MCF 10A (cell line): ENCODE measurements at places on chromosomes 5 and 9.

GRCh38 chr5:104952876-104953275 lies 1390.3 kb upstream of the NUDT12 start:
- no peak overlapping the region for H3K4me3 ChIP-seq
- no peaks in the 10 kb centered on the region for H3K27me3 ChIP-seq
- H3K27ac ChIP-seq: no peak overlapping the region
- no peaks in the 10 kb centered on the region for H3K4me1 ChIP-seq

GRCh38 chr9:33151601-33152000 lies 15.5 kb downstream of the B4GALT1 start:
- DNase-seq: no peak
- H3K27ac ChIP-seq: peak overlapping the region; percentile 76
- no peak overlapping the region for H3K4me3 ChIP-seq
- H3K36me3 ChIP-seq: peaks cover 34% of the 10 kb centered on the region

DNA sequence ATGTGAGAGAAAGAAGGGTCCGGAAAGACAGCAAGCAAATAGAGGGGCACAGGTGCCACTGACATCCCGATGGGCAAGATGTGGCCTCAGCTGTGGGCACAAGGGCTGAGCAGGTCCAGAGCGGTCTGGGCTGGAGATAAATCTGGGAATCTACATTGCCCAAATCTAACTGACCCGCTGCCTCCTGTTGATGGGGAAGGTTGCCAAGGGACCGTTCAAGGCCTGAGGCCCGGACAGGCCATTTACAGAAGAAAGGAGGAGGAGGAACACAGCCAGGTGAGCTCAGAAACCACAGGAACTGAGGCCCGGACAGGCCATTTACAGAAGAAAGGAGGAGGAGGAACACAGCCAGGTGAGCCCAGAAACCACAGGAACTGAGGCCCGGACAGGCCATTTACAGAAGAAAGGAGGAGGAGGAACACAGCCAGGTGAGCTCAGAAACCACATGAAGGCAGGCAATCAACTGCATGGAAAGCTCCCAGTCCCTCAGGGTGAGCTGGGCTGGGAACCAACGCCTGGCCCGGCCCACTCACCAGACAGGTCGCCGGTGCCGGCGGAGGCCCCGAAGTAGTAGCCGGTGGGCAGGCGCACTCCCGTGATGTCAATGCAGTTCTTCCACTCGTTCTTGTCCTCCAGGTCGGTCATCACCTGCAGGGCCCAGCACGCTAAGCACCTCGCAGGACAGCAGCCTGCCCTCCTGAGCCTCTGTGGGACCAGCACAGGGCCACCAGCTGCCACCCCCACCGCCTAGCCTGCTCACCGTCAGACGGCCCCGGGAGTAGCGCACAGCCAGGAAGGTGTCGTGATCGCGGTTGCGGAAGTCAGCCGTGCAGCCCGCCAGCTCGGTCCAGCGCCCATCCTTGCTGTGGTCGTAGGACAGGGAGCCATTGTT lies 14.6 kb downstream of the LMAN2 start:
- no peaks in the 10 kb centered on the region for H3K27me3 ChIP-seq
- H3K27ac ChIP-seq: peak overlapping the region; percentile 2
- H3K4me1 ChIP-seq: peaks cover 8% of the 10 kb centered on the region
- DNase-seq: no peak
- peaks cover 73% of the 10 kb centered on the region for H3K36me3 ChIP-seq

DNA sequence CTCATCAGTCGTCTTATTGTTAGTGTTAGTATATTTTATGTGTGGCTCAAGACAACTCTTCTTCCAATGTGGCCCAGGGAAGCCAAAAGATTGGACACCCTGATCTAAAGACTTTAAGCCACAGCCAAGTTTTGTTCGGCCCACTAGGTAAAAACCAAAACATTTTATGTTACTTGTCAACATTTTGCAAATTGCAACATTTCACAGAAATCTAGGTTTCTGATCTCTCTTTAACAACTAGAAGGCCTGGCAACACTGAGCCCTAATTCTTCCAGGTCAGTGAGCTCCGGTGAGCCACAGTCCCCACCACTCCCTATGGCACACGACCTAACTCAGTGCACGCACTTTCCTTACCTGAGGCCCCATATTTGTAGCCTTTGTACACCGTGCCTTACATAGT lies 24.0 kb downstream of the MYO10 start:
- no peak for DNase-seq
- peaks cover 4% of the 10 kb centered on the region for H3K36me3 ChIP-seq
- H3K4me3 ChIP-seq: no peak overlapping the region
- peak overlapping the region; percentile 90 for H3K27ac ChIP-seq
- no peaks in the 10 kb centered on the region for H3K27me3 ChIP-seq

DNA sequence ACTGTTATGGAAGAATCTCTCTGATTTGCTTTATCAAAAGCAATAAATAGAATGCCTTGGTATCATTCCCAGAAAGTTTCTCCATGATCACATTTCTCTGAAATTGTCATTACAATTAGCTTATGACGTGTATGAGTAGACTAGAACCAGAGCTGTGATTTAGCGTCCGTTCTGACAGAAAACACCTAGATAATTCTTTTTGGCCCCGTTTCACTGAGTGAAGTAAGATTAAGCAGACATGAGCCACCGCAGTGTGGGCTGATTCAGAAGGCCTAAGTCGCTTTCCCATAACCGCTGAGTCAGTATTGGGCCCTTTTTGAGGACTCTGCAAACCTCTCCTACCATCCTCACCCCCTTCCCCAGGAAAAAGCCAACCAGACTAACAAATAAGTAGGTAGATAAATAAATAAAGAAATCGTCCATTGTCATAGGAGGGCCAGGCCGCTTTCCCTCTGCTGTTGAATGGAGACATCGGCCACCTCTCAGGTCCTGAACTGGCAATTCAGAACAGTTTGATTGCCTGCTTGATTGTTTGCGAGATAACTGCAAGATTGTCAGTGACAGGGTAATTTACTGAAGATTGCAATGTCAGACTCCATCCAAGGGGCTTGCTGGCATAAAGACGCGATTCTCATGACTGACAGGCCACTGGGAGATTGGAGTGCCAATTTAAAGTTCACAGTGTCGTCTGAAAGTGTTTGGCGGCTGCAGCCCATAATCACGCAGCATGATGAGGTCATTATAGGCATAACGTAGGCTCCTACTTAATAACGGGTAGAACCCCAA lies 105.0 kb upstream of the WWC1 start:
- no peak overlapping the region for H3K27ac ChIP-seq
- H3K4me1 ChIP-seq: peaks cover 6% of the 10 kb centered on the region
- H3K27me3 ChIP-seq: no peaks in the 10 kb centered on the region
- no peak for DNase-seq

DNA sequence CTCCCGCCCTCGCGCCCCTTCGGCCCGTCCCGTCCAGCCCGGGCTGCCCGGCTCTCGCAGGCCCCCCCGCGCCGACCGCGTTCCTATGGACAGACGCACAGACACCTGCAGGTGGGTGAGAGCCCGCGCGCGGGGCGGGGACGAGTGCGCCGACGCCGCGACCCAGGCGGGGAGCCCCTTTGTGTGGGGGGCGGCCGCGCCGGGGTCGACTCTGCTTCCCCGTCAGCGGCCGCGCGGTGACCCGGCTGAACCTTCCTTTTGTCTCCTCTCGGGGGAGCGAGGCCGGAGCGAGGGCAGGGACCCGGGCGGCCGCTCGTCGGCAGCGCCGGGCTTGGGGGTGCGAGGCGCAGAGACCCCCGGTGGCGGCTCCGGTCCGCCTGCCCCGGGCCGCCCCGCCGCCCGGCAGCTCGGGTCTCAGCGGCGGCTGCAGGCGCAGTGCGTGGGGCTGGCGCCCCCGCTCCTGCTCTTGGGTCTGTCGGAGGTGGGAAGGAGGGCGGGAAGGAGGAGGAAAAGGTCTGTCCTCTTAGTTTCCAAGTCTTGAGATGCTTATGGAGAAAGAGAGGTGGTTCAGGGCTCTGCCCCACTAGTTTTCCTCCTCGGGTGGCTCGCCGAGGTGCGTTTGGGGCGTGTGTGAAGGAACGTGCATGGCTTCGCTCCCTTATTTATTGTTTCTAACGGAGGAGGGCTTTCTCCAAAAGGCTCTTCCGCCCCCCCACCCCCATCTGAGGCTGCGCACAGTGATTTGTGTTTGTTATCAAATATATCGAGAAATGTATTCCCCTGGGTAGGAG lies 576 bp downstream of the KIAA1958 start:
- H3K36me3 ChIP-seq: no peaks in the 10 kb centered on the region
- peak; percentile 46 for DNase-seq
- H3K4me3 ChIP-seq: peak overlapping the region; percentile 96
- H3K27me3 ChIP-seq: no peaks in the 10 kb centered on the region

DNA sequence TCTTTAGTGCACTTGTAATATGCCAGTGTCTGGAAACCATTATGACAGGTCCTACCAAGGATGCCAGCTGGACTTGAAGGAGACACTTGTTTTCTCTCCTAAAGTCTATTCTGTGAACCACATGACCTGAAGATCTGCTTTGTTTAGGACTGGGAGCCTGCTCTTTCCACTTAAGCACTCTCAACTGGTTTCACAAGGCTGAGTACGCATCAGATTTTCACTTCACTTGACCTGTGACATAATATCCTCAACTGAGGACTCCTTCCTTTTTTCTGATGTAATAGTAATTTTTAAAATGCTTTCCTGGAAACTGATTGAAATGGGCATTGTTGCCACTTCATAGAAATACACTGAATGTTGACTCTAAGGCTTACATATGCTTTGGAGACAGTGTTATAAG lies 52.2 kb downstream of the PDE8B start:
- H3K27me3 ChIP-seq: peaks cover 11% of the 10 kb centered on the region
- no peak for DNase-seq
- H3K36me3 ChIP-seq: no peaks in the 10 kb centered on the region

DNA sequence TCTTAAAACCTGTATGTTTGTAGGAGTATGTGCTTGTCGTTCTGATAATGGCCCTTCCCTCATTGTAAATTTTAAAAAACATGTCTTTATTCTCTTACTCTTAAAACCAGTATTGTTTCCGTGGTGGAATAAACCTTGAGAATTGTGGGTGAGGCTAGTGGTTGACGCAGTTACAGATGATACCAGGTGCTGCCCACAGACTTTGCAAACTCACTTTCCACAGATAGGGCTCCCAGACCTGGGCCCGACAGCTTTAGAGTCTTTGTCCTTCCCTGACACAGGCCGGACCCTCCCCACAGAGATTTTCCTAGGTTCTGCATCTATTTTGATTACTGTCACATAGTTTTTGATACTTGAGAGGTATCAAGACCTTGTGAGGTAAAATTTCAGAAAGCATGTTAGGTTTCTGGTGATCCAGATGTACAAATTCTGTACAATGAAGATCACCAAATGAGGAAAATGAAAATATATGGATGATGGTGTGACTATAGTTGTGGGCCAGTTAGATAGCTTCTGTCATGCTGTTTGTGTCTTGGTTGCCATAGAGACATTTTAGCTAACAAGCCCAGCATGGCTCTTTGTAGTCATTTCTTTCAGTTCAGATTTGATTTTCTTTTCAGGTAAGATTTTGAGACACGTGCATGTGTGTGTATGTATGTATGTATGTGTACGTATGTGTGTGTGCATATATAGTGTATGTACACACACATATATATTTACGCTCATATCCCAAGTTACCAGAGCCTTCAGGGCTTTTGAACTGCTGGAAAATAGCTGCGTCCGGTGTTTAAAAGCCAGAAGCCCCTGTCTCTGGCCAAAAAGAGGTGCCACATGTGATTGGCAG lies 33.8 kb downstream of the DMRT1 start:
- H3K36me3 ChIP-seq: no peaks in the 10 kb centered on the region
- no peaks in the 10 kb centered on the region for H3K27me3 ChIP-seq
- no peaks in the 10 kb centered on the region for H3K4me1 ChIP-seq
- H3K27ac ChIP-seq: no peak overlapping the region
- no peak overlapping the region for H3K4me3 ChIP-seq
- DNase-seq: no peak

DNA sequence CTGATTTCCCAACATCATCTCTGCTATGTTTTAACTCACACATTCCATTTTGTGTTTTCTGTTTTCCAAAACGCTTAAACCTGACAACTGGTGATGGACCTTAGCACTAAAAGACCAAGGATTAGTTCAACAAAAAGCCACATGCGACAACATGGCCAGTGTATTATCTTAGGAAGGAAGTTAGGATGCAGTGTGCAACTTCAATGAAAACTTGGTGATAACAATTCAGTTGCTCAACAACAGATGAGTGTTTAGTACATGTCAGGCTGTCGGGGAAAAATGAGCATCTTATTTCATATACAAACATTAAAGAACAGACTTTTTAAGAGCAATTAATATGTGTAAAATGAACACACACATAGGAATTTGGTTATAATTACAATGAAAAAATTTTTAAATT lies 780.0 kb downstream of the SEMA5A start:
- no peaks in the 10 kb centered on the region for H3K27me3 ChIP-seq
- no peak overlapping the region for H3K4me3 ChIP-seq
- H3K27ac ChIP-seq: no peak overlapping the region
- H3K36me3 ChIP-seq: no peaks in the 10 kb centered on the region
- DNase-seq: no peak

DNA sequence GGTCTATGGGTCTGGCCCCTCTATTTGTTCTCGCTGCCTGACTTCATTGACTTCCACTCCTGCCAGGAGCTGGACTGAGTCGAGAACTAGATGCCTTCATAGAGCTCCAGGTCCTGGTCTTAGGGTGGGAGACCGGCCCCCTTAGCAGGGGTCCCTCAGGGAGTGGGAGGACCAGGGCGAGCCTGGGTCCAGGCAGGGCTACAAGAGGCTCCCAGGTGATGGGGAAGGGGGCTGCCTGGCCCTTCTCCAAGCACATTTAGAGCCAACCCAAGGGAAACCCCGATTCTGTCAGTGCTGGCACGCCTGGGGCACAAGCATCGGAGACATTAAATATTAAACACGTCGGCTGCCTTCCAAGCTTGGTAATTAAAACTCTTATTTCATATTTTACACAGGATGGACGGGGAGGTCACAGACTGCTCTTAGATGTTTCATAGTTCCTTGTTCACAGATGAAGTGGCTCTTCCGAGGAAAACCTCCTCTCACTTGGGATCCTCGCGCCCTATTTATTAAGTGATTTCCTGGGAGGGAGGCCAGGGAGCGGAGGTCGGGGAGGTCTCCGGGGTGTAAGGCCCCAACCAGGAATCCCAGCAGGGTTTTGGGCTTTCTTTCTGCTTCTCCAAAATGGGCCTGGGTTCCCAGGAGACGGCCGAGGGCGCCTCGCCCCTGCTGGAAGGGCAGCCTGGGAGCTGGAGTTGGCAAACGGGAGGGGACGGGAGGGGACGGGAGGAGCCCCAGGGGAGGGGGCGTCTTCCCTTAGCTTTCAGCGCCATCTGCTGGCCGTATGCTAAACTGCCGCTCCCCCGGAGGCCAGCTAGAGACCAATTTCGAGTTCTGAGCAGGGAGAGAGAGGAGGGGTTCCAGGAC lies 23.4 kb upstream of the ZBTB43 start:
- H3K36me3 ChIP-seq: no peaks in the 10 kb centered on the region
- H3K4me3 ChIP-seq: no peak overlapping the region
- no peak overlapping the region for H3K27ac ChIP-seq
- DNase-seq: peak; percentile 79

DNA sequence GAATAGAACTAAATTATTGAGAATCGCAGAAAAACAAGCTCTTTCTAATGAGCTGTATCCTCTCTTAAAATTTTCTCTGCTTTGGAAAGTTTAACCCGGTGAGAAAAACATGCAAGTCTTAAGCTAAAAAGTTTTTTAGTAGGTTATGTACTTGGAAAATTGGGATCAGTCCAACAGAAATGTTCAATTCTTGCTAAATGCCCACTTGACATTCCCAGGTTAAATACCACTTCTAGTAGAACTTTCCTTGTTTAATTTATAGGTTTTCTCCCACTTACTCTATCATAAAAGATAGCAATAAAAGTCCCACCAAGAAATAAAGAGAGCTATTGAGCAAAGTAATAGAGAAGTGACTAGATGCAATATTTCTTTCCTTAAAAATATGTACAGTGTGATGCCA lies 157.1 kb downstream of the CCDC192 start:
- H3K4me1 ChIP-seq: no peaks in the 10 kb centered on the region
- no peaks in the 10 kb centered on the region for H3K36me3 ChIP-seq
- H3K27me3 ChIP-seq: no peaks in the 10 kb centered on the region

GRCh38 chr9:87149799-87150198 lies 202.5 kb upstream of the GAS1 start:
- H3K4me3 ChIP-seq: no peak overlapping the region
- H3K27ac ChIP-seq: no peak overlapping the region
- H3K4me1 ChIP-seq: peaks cover 6% of the 10 kb centered on the region
- no peaks in the 10 kb centered on the region for H3K36me3 ChIP-seq
- no peak for DNase-seq
